Activated CD4-positive, alpha-beta T cell treated with anti-CD3 and anti-CD28 coated beads, Interleukin-2, amount 50 U/mL, for 16 hours (primary cell): ENCODE measurements at places on chromosomes 4 and X.

- peak; percentile 28 for DNase-seq
Observed at GRCh38 chrX:129726307-129727111, 12.3 kb upstream of the XPNPEP2 start.

GRCh38 chr4:190121759-190122158 lies 51.8 kb upstream of the DUX4 start:
- DNase-seq = no peak

DNA sequence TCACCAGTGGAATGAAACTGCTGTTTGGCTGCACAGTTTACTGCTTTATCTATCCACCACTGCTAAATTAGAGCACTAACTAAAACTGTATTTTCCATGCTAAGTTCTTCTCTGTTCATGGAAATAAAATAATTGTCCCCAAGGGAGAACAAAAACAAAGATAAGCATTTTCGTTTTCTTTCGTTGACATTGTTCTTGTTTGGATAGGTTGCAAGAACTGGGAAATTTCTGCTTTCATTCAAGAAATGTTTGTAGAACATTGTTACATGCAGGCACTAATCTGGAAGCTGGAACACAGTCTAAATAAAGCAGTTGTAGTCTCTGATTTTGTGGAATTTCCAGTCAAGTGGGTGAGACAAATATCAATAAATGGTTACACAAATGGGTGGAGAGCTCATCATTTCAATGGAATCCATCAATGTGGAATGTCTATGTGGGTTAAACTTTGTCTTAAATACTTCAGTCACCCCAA lies 5.8 kb upstream of the CXCL8 start:
- no peak for DNase-seq

GRCh38 chr4:70515367-70516250 lies 2.8 kb upstream of the AMTN start:
- DNase-seq = no peak

- DNase-seq = no peak
Observed at GRCh38 chr4:57373991-57374390, 263.8 kb upstream of the IGFBP7 start.

- peak; percentile 81 for DNase-seq
Observed at GRCh38 chr4:82865592-82865991, 25.4 kb downstream of the SEC31A start.

DNA sequence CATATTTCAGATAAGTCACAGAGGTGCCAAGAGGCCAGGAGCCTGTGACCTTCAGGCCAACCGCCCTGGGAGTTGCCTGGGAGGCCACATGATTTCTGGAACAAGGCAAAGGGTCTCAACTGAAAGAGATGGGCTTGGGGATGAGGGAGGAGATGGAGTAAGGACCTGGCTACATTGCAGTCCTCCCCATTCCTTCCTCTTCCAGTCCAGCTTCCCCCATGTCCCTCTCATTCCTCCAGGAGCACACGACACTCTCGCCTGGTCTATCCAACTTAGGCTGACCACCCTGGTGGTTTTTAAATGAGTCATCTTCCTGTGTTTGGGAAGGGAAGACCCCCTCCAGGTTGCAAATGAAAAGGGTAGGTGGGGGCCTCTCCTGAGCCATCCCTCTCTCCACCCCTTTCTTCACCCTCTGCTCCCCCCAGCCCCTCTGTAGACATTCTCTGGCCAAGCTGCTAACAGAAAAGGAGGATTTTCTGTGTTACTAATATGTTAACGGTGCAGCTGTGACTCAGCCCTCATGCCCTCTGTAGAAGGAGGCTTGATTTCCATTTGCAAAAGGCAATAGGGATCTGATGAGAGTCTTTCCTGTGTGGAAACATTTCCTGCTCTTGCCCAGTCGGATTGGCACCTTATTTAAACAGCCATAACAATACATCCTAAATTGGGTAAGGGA lies 79.2 kb downstream of the RTL5 start:
- DNase-seq = no peak

- DNase-seq = no peak
Observed at GRCh38 chr4:155759372-155760252, 791 bp downstream of the GUCY1B1 start.
